NCI-H1694 (cell line): ENCODE measurements at places on chromosomes 3 and 15.

DNA sequence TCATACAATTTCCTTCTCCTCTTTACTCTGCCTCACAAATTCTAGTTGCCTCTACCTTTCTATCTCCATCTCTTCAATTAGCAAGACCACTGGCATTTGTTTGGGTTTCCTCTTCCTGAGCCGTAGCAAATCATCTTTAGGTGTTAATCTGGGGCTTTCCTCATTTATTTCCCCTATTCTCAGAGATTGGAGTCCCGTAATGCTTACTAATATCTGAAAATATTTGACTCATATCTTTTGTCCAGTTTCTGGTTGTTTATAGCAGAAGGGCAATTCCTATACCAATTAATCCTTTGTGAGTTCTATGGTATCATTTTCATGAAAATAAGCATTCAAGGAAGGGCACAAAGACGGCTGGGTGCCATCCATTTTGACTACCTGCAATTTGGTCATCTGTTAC lies 103.7 kb downstream of the NR2E3 start:
- no peak for DNase-seq

DNA sequence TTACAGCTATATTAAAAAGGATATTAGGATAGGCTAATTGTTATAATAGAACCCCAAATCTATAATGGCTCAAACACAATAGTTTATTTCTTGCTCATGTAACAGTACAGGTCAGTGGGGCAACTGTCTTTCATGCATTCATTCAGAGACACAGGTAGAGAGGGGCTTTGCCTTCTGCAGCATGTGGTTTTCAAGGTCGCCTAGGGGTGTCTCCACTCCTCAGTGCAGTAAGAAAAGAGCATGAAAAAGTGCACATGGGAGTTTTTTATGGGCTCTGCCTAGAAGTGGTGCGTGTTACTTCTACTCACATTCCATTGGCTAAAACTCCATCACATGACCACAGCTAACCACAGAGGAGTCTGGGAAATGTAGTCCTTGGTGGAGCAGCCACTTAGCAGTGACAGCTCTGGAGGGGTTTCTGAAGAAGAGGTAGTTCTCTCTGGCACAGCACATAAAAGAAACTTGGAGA lies 1.8 kb downstream of the ZBTB38 start:
- DNase-seq, result peak; percentile 53

GRCh38 chr15:61390138-61390537 lies 161.0 kb upstream of the RORA start:
- no peak for DNase-seq

- no peak for DNase-seq
Measured at GRCh38 chr3:48661501-48662144, 1.1 kb downstream of the CELSR3 start.

DNA sequence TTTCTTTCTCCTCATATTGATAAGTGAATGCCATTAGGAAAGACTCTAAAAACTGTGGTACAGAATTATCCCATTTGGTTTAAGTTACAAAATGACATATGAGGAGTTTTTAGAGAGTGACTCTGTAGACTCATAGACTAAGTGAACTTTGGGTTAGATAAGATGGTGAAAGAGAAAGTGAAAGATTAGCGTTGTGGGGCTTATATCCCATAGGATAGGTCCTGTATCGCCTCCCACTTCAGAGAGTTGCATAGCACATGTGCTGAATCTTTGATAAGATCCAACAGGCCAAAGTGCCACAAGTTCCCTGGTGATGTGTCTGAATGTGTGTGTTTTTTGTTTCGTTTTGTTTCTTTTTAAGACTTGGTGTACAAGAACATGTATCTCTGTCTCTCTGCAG lies 666.9 kb downstream of the MECOM start:
- DNase-seq, result no peak

- DNase-seq, result no peak
Measured at GRCh38 chr3:193970773-193971206, 165.2 kb upstream of the HES1 start.

DNA sequence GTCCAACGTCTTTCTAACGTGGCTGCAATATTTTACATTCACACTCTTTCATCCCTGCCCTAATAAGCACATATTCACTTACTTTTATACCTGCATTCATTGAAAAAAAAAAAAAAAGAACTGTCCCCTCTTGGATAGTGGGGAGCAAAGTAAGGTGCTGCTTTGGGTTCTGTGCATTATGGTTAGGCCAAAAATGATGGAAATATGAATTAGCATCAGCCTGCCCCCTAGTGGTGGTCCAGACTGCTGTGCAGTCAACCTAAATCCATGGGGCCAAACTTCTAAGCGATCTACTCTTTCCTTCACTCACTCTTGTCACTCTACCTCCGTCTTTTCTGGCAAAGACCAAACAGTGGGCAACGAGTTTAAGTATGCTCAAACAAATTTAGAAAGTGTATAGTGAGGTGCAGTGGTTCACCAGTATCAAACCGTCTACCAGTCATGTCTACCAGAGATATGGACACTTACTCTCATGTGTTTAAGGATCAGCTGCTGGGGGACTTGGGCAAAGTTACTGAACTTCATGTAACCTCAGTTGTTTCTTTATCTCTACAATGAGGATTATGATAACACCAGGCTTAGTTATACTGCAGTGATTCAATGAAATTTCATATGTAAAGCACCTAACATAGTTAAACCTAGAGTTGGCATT lies 61.5 kb upstream of the GRM7 start:
- peak; percentile 6 for DNase-seq

GRCh38 chr3:113910966-113911365 lies 36.8 kb upstream of the ZDHHC23 start:
- DNase-seq, result no peak

DNA sequence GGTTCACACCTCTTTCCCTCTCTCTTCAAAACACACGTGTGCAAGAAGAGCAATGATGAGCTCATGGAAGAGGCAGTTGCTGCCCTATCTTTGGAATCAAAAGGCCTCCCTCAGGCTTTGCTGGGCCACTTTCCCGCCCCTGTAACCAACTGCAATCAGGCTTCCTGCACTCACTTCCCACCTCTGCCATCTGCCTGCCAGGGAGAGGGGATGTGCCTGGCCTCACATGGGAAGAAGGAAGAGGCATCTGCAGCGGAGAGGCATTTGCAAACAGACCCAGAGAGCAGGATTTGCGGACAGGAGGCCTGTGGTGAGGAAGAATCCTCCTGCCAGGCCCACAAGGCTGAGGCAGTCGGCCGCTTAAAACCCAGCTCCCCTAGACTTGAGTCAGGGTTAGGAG lies 175.6 kb upstream of the ATP10A start:
- no peak for DNase-seq

DNA sequence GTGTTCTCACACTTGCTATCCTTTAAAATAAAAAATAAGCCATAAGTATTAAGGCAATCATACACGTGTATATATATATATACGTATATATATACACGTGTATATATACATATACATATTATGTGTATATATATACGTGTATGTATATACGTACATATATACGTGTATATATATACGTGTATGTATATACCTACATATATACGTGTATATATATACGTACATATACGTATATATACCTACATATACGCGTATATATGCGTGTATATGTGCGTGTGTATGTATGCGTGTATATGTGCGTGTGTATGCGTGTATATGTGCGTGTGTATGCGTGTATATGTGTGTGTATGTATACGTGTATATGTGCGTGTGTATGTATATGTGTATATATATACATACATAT lies 477.3 kb upstream of the ARRDC4 start:
- no peak for DNase-seq

GRCh38 chr15:25670621-25671020 lies 192.5 kb downstream of the ATP10A start:
- DNase-seq, result no peak

DNA sequence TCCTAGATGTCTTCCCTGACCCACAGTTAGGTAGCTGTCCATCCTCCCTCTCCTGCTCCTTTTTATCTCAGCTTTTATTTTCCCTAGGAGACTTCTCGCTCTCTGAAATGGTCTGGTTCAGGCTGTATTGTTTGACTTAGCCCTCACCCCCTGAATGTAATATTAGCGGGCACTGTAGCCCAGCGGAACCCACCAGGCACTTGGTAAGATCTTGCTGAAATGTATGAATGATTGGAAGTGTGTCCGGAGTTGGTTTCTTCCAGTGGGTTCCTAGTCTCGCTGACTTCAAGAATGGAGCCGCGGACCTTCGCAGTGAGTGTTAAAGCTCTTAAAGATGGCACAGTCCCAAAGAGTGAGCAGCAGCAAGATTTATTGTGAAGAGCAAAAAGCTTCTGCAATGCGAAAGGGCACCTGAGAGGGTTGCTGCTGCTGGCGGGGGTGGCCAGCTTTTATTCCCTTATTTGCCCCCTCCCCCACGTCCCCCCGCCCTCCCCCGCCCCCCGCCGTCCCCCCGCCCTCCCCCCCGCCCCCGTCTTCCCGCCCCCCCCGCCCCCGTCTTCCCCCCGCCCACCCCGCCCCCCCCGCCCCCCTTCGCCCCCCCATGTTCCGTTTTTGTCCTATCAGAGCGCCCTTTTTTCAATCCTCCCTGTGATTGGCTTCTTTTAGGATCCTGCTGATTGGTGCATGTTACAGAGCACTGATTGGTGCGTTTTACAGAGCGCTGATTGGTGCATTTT lies 694 bp upstream of the EEFSEC start:
- no peak for DNase-seq

DNA sequence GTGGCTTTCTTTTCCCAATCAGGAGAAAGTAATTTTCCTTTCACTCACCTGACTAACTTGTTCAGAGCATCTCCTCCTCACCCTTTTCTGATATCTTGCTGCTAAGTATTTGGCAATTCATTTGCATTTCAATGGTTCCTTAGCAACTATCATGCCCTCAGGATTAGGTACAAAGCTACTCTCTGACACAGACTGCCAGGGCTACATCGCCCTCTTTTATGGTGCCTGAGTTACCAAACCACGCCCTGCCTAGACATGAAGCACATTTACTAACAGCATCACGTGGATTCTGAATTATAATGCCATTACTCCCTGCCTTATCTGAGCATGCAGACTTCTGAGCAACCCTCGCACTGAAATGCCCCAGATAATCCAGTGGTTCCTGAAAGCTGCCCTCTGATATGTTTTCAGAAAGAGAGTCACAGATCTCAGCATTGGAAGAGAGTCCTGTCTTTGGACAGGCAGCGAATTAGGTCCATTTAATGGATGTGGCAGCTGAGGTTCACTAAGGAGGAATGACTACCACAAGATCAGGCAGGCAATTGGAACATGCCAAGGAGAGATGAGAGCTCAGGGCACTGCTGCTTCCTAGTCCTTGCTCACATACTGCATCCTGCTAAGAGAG lies 14.5 kb downstream of the EPHB1 start:
- DNase-seq, result no peak

- no peak for DNase-seq
Measured at GRCh38 chr3:134242649-134243617, 7.7 kb downstream of the RYK start.

GRCh38 chr3:106728315-106729098 lies 648.7 kb upstream of the CCDC54 start:
- no peak for DNase-seq

GRCh38 chr15:57053470-57053869 lies 135.0 kb downstream of the TCF12 start:
- no peak for DNase-seq

DNA sequence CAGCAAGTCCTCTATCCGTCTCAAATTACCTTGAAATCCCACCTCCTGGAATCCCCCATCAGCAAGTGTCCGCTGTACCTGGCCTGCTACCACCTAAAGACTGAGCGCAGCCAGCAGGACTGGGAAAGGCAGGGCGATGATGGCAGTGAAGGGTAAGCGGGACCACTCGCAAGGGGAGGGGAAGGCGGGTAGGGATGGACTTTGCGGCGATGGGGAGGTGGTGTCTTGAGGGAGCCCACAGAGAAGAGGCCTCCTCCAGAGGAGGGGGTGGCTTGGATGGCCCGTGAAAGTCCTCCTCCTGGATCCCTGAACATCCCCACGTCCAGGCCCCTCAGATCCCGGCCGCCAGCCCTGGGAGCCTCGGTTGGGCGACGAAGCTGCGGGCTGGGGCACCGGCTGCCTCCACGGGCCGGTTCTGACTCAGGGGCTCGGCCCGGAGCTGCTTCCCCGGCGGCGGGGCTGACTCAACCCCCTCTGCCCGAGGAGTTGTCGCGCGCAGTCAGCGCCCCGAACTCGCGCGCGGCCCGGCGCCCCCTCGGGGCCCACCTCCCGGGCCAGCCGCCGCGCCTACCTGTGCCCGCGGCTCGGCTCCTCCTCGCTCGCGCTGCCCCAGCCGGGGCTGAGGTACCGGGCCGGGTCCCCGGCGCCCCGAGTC lies 512 bp downstream of the LARP6 start:
- no peak for DNase-seq

DNA sequence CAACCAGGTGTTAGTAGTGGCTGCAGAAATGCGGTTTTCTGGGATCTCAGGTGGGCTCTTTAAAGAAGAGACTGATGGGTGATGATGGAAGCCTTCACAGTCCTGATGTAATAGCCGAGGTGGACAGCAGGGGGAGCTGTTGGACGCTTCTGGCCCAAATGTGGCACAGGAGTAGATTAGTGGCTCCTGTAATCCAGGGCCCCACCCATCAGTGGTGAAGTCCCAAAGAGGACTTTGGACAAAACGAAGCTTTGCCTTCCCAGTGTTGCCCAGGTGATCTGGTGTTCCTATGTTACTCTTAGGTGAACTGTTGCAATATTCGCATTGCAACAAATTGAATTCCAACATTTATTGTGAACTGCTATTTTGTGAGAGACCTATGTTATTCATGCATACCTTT lies 31.8 kb upstream of the MYZAP start:
- DNase-seq, result peak; percentile 29

DNA sequence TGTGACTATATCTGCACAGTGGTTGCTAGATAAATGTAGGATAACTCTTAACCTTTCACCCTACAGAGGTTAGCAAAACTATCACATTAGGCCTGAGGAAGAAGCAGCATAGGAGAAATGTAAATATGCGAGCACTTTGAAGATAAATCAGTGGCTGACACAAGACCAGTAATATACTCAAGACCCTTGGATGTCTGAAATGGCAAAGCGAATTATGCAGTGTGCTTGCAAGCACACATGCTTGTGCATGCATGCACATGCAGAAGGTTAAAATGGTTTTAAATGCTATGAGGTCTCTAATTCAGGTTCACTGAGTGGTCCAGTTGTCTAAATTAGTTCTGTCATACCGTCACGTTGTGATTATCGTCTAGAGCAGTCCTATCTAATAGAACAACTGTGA lies 13.6 kb upstream of the UTS2B start:
- DNase-seq, result no peak

GRCh38 chr3:171832989-171833388 lies 10.2 kb upstream of the TMEM212 start:
- DNase-seq, result no peak

DNA sequence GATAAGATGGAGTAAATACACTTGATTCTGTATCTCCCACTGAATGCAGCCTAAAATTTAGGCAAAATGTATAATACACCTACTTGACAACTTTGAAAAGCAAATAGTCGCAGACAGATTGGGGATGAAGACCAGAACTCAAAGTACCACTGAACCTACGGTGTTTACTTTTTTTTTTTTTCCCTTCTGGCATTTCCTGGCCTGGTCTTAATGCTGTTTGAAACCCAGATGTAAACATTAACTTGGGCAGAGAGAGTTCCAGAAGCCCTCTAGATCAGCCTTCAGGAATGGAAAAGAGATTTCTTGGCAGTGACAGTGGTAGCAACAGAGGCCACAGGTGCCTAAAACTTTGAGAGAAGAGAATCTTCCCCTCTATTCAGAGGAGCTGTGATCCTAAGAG lies 27.8 kb downstream of the ALPK3 start:
- no peak for DNase-seq
